Posterior vena cava (tissue), 2 donors: ENCODE measurements at places on chromosomes 13 and 19. TPM values are rescaled to one million over a fixed set of nuclear protein-coding genes. Genes with fewer than 3 reads are reported as not detected.

- DNase-seq = peak; percentile 83
Measured at GRCh38 chr19:54470991-54471782, 1.9 kb downstream of the CDC42EP5 start.

DNA sequence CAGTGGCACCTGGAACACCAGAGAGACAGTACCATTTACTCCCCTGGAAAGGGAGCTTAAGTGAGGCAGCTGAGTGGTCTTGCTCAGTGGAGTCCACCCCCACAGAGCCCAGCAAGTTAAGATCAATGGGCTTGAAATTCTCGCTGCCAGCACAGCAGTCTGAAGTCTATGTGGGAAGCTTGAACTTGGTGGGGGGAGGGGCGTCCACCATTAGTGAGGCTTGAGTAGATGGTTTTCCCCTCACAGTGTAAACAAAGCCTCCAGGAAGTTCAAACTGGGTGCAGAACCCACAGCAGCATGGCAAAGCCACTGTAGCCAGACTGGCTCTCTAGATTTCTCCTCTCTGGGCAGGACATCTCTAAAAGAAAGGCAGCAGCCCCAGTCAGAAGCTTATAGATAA, 30.3 kb upstream of the CEACAM4 start:
- no peak for DNase-seq

Gene C19orf81
- 0.57 TPM for total RNA-seq

DNA sequence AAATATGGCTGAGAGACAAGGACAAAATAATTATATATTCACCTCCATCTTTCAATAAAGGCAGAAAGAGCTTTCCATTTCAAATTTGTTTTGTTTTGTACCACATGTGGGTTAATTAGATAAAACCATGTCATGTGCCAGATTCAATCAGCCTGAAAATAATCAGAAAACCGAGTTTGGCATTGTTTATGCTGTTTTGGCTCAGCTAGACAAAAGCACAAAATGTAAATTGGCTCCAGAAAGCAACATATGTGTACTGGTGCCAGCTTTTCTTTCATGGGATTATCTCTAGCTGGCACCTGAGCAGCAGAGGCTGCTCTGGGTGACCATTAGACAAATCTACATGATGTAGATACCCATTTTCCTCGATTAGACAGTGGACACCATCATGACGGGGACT, 9.2 kb upstream of the DNAJC15 start:
- DNase-seq = no peak

DNA sequence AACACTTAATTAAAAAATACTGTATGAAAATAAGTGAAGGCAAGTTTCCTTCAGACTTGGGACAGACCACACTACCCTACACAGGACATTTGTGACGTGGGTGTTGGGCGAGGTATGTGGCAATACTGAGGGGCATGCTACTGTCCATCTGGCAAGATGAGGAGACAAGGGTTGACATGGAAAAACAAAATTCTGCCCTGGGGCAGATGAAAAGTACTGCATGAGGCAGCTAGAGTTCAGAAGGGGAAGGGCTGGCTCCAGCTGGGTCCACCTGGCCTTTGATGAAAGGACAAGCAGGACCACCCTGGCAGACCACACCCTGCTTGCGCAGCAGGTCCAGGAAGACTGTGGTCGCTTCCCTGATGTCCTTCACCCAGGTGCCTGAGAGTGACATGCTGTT, 43.2 kb downstream of the LATS2 start:
- no peak for DNase-seq

GRCh38 chr13:27621116-27621365, 651 bp upstream of the POLR1D start:
- DNase-seq = no peak
